DMS53 (cell line): ENCODE measurements at places on chromosomes 7 and 10.
A peak's percentile ranks its signal among the peaks of the same experiment; 100 is the strongest.

DNA sequence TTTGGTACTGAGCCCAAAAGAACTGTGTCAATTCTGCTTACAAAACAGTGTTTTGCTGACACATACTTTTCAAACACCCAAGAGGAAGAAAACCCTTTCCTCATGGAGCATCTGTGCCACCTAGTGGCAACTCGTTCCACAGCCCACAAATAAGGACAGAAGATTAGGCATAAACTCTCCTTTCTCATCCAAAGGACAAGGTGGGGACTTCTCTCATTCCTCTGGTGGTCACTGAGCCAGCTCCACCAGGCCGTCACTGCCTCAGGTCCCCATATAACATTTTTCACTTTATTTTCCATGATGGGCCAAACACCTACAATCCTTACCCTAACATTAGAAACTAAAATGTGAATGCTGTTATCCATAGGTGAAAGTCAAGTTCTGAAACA lies 76.9 kb downstream of the RNF216 start:
- peak; percentile 85 for DNase-seq

GRCh38 chr7:71824006-71824760 lies 588.0 kb downstream of the CALN1 start:
- DNase-seq, result no peak

GRCh38 chr10:21985541-21985940 lies 18.0 kb downstream of the DNAJC1 start:
- no peak for DNase-seq

DNA sequence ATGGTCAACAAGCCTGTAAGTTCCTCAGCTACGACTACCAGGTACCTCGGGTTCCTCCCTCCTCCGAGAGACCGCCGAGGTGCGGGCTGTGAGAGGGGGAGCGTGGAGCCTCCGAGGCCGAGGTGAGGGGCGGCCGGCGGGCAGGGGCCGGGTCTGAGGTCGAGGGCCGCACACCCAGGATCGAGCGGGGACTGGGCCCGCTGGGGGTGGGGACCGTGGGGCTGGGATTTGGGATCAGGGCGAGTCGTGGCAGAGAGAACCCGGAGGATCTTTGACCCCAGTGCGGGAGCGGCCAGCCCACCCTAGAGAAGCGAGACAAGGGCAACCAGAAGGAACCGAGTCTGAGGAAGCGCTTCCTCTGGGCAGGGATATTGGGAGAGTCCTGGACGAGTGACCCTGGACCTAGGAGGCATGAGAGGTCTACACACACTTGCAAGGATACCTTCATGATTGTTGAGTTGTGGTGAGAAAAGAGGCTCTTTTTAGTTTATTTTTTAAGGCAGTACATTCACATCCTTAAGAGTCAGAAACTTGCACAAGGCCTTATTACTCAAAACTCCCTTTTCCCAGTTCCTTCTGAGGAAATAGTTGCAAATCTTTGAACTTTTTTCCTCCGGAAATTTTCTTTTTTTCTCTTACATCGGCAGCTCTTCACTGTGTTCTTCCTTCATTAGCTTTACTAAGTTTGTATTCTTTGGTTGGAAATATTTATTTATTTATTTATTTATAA lies 395 bp downstream of the ZNF487 start:
- no peak for DNase-seq

GRCh38 chr7:64621656-64622055 lies 44.3 kb upstream of the ZNF107 start:
- no peak for DNase-seq

GRCh38 chr10:81428456-81429134 lies 446.4 kb upstream of the NRG3 start:
- no peak for DNase-seq

- peak; percentile 12 for DNase-seq
Observed at GRCh38 chr10:75746356-75746755, 314.9 kb downstream of the LRMDA start.
